ENCODE measurements at places on chromosomes 2 and 18.

- DNase-seq: peak; percentile 46
These were observed 10.4 kb upstream of the MSGN1 start for GRCh38 chr2:17805717-17806363.

DNA sequence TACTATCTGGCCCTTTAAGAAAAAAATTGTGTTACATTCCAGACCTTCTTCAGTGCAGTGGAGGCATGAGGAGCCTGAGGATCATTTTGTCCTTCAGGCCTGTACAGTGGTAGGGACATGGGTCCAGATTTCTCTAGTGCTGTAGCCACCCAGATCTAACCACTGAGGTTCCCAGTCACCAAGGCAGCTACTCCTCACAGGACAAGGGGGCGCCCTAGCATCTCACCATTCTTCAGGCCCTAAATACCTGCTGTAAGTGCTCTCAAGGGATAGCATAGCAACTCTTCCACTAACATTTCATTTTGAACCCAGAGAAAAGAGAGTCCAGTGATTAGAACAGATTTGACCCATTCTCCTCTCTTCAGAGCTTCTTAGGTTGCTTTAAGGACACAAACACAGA lies 1533.0 kb downstream of the LRP1B start:
- no peak for DNase-seq

DNA sequence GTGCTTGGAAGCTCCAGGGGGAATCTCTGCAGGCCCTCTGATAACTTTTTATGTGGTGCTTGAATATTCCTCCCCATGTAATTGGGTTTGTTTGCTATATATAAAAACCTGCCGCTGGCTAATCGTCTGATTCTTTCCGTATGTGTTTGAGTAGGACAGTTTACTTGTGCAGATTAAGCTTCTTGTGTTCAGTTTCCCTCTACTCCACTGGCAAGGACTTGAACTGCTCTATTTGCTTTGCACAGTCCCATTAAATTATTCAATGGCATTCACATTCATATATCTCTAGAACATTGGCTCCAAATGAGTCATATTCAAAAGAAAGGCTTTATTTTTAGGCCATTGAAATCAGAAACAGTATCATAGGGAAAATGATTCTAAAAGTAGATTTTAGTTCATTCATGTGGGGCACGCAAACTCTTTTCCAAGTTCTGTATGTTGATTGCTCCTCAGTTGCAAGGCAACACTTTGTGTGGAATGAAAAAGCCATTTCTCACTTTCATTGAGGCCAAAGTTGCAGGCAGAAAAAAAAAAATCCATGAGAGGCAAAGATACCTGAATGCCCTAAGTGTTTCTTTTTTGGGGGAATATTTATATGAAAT lies 1682.3 kb upstream of the PIK3C3 start:
- DNase-seq: no peak

- no peak for DNase-seq
These were observed 23.0 kb downstream of the EPHA4 start for GRCh38 chr2:221549143-221549542.

DNA sequence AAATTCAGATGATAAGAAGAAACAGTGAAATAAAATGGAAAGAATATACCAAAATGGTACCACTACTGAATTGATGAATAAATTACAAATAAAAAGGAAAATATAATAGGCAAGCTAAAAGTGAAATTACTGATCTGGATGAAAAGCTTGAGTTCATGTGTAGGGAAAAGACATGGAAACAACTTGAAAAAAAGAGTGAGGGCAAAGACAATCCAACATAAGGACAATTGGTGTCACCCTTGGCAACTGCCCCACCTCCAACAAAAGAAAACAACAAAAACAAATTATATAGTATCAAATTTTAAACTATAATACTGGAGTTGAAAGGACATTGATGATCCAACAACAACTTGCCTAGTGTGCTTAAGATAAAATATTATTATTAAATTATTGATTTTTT lies 37.6 kb downstream of the PPP1R1C start:
- no peak for DNase-seq

DNA sequence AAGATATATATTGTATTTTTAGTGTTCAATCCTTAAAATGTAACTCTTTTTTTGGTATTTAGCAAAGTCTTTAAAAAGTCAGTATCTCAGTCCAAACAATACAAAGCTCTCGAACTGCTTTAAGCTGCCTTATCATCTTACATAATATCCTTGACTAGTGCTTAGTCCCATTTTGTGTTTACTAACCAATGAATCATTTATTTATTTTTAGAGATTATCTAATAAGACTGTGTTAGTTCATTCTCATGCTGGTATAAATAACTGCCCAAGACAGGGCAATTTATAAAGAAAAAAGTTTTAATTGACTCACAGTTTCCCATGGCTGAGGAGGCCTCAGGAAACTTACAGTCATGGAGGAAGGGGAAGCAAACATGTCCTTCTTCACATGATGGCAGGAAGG lies 248.3 kb upstream of the KYNU start:
- no peak for DNase-seq

DNA sequence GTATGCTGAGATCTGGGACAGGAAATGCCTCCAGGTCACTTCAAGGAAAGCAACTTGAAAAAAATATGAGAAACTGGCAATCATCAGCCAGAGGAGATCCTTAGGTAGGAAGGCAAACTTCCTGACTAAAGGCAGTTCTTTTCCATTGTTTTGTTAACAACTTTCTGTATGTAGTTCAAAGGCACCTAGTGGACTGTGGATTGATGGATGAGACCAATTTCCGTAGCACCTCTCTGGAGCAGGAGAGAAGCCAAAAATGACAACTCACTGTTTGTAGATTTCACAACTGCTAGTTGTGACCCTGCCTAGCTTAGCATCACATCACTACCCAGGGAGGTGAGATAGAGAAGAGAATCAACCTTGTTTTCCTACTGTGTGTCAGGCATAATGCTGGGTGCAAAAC lies 21.8 kb upstream of the NOSTRIN start:
- DNase-seq: no peak

GRCh38 chr2:37361216-37361815 lies 16.9 kb downstream of the QPCT start:
- no peak for DNase-seq

- peak; percentile 86 for DNase-seq
These were observed 4.8 kb downstream of the SOX11 start for GRCh38 chr2:5696945-5697521.
